ENCODE measurements at places on chromosomes 4 and X.

- DNase-seq: no peak
These were observed 47.4 kb upstream of the SOD3 start for GRCh38 chr4:24748023-24748422.

DNA sequence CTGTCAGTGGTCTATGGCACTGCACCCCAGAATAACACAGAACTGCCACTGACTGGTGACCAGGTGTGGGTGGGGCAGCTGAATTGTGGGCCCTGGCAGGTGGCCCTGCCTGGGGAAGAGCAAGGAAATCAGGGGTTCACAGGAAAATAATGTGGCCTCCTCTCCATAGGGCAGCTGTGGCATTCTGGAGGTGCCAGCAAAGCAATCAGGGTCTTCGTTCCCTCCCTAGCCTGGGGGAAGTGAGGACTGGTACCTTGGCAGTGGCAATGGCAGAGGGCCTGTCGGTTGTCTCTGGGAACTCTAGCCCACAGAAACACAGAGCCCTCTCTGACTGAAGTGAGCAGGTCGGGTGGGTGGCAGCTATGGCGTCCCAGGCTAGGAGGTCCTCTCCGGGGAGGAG is 223.0 kb downstream of the GRIA2 start:
- no peak for DNase-seq

GRCh38 chr4:58075724-58076123 is 965.5 kb upstream of the IGFBP7 start:
- no peak for DNase-seq

DNA sequence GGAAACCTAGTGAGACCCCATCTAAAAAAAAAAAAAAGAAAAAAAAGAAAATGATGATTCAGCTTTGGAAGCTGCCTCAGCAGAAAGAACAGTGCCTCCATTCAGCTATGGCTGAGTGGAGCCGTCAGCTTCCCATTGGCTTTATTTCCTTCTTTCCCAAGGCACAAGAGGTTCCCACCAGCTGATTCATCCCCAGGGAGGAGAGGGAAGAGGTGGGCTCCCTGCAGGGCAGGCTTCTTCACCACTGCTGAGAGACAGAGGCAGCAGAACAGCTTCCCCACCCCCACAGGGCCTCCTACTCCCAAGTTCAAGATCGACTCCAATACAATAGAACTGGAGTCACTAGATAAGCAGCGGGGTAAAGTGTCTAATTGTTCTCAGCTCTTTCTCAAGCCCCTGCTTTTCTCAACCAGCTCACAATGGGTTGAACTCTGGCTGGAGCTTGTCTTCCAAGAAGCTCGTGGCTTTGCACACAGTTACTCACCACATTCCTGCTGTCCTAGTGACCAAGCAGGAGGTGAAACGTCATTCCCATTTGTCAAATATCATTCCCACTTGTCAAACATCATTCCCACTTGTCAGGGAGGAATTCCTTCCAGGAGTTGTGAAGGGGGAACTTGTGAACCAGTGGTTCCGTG is 47.8 kb downstream of the FHDC1 start:
- no peak for DNase-seq

GRCh38 chr4:122221322-122221721 is 69.2 kb downstream of the BLTP1 start:
- DNase-seq: no peak

GRCh38 chrX:153444333-153445011 is 1.4 kb downstream of the TREX2 start:
- DNase-seq: no peak
